ENCODE measurements at places on chromosomes 6 and 20.
A peak's percentile ranks its signal among the peaks of the same experiment; 100 is the strongest.

DNA sequence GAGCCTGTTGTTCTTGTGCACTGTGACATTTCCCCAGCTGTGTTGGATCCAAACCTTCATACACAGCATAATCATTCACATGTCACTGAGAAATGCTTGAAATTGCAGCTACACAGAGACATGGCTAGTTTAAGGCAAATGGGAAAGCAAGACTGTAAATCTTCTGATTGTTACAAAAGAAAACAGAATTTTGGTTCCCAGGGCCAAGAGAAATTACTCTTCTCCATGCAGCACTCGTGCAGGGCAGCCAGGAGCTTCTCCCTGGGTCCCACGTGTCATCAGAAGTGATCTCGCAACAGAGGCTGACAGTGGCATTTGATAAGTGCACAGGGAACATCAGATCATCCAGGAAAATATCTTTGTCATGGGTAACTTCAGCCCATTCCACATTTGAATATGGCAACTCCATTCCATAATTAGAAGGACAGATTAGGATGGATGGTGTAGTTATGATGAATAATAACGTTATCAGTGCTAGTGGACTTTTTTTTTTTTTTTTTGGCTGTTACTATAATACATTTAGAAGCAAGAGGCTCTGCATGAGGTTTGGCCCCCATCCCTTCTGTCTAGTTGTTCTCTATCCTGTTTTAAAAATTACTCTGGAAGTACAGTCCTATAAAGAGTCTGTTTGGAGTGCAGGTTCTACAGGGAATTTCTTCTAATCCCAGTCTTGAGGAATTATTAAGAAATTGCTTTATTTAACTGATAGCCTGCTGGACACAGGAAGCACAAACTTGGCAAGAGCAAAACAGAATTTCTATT, 571.0 kb upstream of the NOX3 start:
- DNase-seq: no peak

DNA sequence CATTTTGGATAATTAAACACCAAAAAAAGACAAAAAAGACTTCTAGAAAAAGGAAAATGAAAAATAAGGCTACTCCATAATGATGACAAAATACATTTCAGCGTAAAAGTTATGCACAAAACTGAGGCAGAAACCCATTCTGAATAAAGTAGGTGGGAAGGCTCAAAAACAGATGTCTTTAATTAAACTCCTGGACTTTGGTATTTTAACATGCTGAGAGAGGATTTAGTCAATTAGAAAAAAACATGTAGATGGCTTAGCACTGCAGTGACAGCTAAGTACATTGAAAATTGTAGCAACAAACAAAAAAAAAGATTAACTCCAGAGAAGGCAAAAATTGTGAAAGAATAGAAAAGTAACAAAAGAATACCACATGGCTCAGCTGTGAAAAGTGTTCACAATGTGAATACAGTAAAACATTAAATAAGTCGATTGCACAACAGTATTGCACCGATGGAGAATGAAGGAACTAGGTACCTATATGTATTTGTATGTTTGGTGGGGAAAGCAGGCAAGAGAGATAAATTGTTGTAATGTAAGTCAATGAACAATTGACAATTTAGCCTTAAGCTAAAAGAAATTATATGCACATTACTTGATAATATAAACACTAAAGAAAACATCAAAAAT, 59.5 kb downstream of the TBC1D32 start:
- DNase-seq: no peak

DNA sequence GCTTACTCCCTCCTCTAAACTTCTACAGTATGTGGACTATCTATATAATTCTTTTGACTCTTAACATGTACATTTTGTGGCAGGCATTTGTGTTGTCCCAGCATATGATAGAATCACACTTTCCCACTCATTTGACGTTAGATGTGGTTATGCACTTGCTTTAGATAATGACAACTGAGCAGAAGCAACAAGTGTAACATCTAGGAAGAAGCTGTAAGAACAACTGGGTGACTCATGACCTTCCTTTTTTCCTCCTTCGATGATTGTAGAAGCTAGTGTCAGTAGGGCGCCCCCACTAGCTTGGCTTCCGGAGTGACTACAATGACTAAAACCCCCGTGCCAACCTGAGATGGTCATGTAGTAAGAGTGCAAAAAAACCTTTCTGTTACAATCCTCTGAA, 74.6 kb upstream of the CEP85L start:
- peak; percentile 75 for DNase-seq

DNA sequence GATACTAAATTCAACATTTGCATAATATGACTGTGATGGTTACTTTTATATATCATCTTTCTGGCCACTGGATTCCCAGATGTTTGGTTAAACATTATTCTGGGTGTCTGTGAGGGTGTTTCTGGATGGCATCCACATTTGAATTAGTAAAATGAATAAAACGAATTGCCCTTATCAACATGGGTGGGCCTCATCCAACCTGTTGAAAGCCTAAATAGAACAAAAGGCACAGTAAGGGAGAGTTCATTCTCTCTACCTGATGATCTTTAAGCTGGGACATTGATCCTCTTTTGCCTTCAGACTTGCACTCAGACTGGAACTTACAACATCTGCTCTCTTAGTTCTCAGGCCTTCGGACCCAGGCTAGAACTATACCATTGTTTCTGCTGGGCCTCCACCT, 57.6 kb downstream of the CD24 start:
- DNase-seq: no peak

DNA sequence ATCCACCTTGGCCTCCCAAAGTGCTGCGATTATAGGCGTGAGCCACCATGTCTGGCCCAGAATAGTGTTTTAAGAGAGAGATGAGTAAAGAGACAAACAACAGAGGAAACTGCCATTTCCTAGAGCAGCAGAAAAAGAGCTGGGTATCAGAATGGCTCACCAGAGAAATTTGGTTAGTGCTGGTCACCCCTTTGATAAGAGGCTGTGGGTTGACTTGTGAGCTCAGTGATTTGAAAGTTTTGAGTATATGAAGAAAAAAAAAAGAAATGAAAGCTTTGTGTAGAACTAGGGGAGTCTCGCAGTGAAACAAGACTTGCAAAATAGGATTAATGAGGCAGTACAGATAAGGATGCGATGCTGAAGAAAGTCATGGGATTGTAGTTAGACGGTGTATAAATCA, 29.6 kb downstream of the MGME1 start:
- no peak for DNase-seq

DNA sequence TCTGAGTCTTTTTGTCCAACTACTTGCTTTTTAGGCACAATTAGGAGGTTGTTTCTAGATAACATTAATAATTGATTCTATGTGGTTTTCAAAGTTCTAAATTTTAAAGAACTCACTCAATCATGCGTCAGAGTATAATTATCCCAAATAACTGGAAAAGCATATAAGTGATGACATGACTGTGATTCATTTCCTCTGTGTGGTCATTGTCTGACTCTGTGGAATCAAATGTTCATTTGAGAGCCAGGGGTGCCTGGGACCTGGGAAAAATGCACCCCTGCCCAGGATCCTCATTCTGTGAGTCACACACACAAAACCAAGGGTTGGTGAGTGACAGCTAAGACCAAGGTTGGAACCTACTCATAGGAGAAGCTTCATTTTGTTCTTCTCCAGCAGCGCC, 127.1 kb upstream of the MLIP start:
- no peak for DNase-seq

- peak; percentile 31 for DNase-seq
Measured at GRCh38 chr6:1604158-1605003, 5.3 kb upstream of the FOXC1 start.

GRCh38 chr6:47789553-47789952, 7.7 kb downstream of the OPN5 start:
- no peak for DNase-seq

- no peak for DNase-seq
Measured at GRCh38 chr6:116251568-116252384, 2.1 kb downstream of the TSPYL4 start.

DNA sequence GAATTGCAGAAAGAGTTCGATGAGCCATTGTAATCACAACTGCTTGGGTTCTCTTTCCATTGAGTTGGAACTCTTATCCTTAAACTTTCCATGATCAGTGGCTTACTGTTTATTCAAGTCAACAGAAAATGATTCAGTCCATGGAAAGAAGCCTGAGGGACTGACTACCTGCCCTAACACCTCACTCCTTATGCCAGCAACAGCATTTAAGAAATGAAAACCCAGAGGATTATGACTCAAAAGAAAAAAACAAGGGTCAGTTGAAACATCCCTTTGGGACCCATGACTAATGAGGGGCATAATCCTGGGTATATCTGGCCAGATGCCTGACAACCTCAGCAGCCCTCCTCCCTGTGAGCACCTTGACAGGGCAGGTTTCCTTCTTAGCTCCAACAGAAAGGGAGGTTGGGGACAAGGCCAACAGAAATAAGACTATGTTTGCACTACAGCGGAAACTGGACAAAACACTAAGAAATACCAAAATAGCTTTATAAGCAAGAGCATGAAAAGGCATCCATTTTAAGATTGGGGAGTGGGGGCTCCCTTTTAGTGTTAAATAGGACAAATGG, 106.7 kb downstream of the MAP3K5 start:
- no peak for DNase-seq

GRCh38 chr6:32529697-32530430, at the start of gene HLA-DRB5:
HLA-DRB5 (minus strand) TSS chr6:32530287; CDS start chr6:32530224, 63 bp downstream.
- DNase-seq: no peak

GRCh38 chr20:33733654-33734576, 2.1 kb downstream of the ZNF341 start:
- no peak for DNase-seq

DNA sequence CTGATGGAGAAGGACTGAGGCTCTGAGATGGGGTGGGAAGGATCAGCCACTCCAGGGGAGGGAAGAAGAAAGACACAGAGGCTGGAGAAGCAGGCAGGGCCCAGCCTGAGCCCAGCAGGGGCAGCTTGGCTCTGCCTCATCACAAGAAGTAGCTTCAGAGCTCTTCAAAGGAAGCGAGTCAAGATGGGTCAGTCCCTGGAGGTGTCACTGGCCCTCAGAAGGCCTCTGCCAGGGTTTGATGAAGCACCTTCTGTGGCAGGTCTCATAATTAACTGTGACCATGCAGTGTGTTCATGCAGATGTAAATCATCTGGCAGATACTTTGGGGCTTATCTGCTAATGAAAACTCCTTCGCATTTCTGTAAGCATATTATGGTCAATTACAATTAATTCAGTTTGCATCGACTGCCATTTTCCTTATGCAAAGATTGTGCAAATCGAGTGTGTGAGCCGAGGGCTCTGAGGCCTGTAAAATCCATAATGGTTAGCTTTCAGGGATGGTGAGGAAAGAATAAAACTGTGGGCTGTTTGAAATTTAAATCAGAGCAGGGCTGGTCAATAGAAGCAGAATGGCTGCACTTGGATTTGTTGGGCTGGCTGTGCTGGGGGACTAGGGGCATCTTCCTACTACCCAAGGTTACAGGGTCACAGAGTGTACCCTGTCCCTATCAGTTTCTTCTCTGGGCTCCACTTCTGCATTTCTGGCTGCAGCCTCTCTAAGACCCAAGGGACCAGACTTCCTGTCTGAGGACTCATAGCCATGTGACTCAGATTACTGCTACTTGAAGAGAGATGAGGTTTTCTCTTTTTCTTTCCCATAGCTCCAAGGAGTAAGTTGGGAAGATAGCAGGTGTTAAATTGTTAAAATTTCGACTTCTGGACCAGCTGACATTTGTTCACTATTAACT, 376.6 kb downstream of the DHX35 start:
- DNase-seq: no peak

- no peak for DNase-seq
Measured at GRCh38 chr6:3797231-3798054, 45.9 kb upstream of the PXDC1 start.

Data from stimulated activated CD8-positive, alpha-beta memory T cell treated with anti-CD3 and anti-CD28 coated beads, Interleukin-15, amount 100 ng/mL, for 4 hours (primary cell).